EL (cell line): ENCODE measurements at places on chromosomes 11 and 22.
A peak's percentile ranks its signal among the peaks of the same experiment; 100 is the strongest.

DNA sequence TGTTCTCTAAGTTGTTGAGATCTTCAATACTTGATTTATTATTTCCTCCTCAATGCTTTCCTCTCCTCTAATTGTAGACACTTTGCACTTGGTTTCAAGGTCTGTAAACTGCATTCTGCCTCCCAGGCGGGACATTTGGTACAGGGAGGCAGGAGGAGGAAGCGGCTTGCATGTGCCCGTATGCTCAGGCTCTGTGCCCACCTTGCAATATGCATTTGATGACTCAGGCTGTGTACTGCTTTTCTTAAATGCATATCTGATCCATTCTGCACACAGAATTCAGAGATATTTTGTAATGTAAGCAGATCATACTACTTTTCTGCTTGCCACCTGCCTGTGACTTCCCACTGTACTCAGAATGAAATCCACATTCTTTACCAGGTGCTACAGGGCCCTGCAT is 55.0 kb downstream of the FZD4 start:
- DNase-seq, result no peak

DNA sequence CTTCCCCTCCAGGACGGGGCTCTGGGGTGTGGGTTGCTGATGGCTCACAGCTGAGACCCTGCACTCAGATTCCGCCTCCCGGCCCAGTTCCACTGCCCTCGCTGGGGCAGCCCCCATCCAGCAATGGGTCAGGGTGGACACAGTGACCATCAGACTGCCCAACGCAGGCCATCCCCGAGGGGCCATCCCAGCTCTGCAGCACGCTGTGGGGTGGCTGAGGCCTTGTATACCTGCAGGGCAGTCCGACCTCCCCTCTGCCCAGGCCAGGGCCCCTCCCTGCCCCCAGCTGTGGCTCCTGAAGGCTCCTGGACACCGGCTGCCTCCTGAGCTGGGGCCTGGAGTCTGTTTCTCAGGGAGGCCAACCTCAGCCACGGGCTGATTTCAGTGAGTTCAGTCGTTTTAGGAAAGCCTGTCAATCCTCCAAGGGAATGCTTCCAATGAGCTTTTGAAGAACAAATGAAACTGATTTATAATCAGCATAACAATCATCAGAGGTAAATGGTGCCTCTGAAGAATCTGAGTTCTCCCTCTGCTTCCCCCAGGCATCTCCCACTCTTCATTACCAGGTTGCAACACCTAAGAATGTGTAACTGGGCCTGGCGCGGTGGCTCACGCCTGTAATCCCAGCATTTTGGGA is 95.1 kb downstream of the CELSR1 start:
- no peak for DNase-seq

- DNase-seq, result no peak
Observed at GRCh38 chr22:19889951-19890350, 35.3 kb upstream of the GNB1L start.

DNA sequence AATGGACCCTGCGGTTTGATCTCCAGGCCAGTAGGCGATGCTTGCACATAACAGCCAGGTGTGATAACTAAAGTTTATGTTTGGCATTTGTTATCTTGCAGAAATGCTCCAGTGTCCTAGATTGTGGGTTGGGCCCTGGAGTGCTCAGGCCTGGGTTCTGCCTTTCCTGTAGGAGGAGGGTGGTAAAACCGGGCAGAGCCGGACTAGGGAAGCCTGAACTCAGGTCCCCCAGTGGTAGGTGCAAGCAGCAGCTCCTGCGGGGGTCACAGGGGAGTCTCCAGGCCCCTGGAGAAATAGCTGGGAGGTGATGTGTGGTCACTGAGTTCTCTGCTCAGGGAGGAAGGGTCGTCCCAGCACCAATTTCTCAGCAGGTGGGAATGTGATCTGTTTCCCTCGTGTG is 538.3 kb upstream of the ANO3 start:
- no peak for DNase-seq

DNA sequence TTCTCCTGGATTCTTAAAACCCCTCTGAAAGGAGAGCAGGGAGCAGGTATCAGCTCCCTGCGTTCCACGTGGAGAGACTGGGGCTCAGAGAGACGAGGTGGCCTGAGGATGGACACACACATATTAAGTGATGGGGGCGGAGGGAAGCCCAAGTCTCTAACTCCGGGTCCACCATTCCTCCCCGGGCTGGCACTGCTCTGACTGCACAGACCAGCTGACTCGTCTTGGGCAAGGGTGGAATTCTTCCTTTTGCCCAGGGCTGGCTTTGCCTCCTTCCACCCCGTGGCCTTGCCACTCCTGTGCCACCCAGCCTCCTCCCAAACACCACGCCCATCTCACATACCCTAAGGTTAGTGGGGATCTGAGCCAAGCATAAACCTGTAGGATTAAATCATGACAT is 65.0 kb downstream of the BUD13 start:
- no peak for DNase-seq

DNA sequence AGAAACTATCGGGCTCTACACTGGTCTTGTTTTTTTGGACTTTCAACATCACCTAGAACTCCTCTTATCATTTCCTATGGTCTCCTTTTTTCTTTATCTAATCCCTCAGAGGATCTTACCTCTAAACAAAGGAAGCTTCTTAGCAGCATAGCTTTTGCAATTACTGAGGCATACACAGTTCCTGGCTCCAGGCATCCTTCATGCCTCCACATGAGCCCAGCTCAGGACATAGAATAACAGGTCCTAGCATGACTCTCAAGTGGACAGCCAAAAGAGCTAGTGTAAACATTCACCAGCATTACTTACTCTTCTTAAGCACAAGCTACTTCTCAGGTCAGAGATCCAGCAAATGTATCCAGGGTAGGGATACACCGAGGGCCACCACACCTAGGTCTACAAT is 17.1 kb downstream of the CFAP300 start:
- DNase-seq, result no peak

DNA sequence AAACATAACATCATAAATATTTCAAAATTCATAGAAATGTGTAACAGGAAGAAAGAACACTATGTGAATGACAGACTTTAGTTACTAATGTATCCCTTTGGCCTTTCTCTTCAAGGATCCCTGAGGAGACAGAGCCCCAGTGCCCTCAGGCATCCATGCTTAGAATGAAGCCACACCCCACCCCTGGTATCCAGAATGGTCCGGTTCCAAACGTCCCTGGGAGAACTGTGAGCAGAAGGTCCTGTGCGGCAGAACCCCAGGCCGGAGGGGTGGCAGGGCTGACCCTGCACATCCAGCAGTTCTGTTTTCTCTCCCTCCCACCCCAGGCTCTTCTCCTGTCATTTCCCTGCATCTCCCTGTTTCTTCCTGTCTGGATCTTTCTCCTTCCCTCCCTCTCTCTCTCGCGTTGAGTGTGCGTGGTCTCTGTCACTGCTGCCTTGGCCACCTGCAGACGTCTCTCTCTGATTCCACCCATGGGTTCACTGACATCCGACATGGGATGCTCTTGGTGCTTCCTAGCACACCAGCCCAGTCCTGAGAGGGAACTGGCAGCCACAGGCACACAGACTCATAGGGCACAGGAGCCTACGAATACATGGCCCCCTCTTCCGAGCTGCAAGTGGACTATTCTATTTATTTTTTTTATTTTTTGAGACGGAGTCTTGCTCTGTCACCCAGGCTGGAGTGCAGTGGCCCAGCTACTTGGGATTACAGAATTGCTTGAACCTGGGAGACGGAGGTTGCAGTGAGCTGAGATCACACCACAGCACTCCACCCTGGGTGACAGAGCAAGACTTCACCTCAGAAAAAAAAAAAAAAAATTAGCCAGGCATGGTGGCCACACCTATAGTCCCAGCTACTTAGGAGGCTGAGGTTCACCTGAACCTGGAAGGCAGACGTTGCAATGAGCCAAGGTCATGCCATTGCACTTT is 5.7 kb downstream of the RFPL1 start:
- no peak for DNase-seq

GRCh38 chr11:128135451-128135850 is 451.9 kb downstream of the ETS1 start:
- DNase-seq, result peak; percentile 2

DNA sequence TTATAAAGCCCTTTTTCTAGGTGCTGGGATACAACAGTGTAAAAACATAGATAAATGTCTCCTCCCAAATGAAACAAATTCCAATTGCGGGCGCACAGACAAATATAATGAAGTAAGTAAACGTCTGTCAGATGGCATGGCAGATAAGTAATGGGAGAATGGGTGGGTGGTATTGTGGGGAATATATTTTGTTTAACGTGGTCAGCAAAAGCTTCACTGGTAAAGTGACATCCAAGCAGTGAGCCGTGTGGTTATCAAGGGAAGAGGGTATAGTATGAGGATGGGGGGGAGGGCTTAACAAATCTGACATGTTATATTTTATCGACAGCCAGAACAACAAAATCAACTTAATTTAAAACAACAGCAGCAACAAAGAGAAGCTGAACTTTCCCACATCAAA is 1.2 kb downstream of the SVIP start:
- no peak for DNase-seq

GRCh38 chr22:47437636-47438035 is 675.2 kb downstream of the TBC1D22A start:
- DNase-seq, result no peak

DNA sequence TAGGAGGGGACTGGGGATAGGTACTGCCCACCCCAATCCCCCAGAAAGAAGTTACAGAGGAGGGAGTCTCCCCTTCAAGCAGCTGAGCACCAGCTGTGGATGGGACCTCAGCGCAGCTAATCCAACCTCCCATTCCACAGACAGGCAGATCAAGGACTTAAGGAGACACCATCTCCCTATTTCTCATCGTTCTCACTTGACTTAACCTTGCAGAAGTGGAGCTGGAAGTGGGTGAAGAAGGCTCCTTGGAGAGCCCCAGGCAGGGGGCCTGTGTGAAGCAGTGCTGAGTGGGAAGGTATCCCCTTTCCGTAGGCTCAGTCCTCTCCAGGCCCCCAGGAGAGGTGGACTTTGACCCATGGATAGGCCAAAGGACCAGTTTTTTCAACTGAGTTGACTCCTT is 27.3 kb downstream of the USP35 start:
- DNase-seq, result no peak

GRCh38 chr11:104484804-104485554 is 321.0 kb upstream of the PDGFD start:
- no peak for DNase-seq

DNA sequence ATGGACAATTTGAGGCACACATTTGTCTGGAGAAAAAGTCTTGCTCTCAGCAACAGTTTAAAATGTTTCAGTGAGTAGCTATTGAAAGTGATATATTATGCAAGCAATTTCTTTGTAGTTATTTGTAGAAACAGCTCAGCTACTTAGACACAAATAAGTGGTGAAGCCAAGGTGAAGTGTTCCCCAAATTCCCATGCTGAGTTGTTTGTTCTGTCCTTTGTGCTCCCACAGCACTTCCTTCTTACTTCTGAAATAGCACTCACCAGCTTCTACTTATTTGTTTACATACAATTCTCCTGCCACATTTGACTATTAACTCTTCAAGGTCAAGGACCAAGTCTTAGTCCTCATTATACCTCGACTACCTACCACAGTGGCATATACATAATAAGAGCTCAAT is 638.6 kb upstream of the LRRC4C start:
- DNase-seq, result no peak

GRCh38 chr11:2442589-2442988 is 1.7 kb downstream of the TRPM5 start:
- DNase-seq, result no peak

DNA sequence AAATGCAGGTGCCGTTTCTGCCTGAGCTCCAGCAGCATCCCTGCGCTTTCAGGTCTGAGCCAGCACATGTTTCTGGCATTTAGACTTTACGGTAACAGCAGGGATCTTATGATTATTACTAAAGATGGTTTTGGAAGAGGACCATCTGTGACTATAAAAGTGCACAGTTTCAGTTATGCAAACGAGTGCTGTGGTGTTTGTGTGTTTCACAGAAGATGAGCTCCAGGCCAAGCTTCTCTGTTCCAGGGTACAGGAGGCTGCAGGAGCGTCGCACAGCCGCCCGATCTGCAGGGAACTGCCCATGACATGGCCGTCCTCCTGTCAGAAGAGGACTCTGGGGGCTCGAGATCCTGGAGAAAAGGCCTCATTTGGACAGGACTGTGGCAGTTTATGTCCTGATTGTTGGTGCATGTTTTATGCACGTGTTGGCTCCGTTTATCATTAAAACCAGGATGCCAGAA is 297.3 kb downstream of the TBC1D22A start:
- no peak for DNase-seq

- DNase-seq, result no peak
Observed at GRCh38 chr11:86977441-86978050, 22.4 kb upstream of the FZD4 start.
